ENCODE measurements at places on chromosomes 12 and 14.

- DNase-seq = peak; percentile 9
Measured at GRCh38 chr14:68631394-68632053, 161.3 kb downstream of the ZFP36L1 start.

DNA sequence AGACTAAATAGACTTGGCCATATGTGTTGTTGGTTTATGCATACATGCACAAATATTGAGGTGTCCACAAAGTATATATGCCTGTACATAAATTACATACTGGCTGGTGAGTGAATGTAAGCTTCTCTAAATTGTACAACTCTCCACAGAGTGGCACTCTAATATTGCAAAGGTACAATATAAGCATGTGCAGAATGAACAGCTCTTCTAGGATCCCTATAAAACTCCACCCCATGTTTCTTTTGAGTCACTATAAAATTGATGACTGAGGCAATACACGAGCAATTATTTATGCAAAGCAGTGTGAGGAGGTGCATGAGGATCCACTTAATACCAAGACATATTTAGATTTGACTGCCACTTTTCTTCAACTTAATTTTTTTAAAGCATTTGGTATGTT lies 172.2 kb downstream of the NAV3 start:
- no peak for DNase-seq

- no peak for DNase-seq
Measured at GRCh38 chr14:31297701-31298344, 90.2 kb upstream of the HECTD1 start.

GRCh38 chr14:49159081-49159480 lies 427.1 kb downstream of the RPS29 start:
- DNase-seq = no peak

DNA sequence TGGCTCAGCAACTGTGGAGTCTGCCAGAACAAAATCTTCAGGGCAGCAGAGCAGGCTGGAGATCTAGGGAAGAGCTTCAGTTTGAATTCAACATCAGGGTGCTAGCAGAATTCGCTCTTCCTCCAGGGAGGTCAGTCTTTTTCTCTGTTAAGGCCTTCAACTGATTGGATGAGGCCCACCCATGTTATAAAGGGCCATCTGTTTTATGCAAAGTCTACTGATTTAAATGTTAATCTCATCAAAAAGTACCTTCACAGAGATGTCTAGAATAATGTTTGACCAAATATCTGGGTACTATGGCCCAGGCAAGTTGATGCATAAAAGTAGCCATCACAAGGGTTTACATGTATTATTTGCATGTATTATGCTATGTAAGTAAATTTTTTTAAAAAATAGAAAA lies 378.4 kb downstream of the BTG1 start:
- DNase-seq = no peak

DNA sequence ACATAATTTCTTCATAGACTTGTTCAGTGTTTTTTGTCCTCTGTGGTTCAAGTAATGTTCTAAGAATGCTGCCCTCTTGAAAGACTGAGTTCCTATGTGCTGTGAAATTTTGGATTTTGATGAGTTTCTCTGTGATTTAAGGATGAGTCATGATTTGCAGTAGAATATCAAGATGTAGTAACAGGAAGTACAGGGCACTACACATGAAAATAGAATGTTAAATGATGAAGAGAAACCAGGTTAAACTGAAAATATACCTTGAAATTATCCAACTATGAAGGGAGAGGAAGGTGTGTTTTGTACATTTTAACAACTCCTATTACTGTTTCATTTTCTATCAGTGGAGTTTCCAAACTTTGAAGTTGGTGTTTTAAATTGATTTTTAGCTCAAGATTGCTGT lies 4.8 kb downstream of the ELK3 start:
- DNase-seq = no peak

GRCh38 chr12:65616022-65616421 lies 208.3 kb upstream of the HMGA2 start:
- no peak for DNase-seq

- DNase-seq = no peak
Measured at GRCh38 chr14:68195126-68195525, 375.5 kb downstream of the RAD51B start.

- no peak for DNase-seq
Measured at GRCh38 chr14:44405011-44405486, 102.0 kb downstream of the FSCB start.

DNA sequence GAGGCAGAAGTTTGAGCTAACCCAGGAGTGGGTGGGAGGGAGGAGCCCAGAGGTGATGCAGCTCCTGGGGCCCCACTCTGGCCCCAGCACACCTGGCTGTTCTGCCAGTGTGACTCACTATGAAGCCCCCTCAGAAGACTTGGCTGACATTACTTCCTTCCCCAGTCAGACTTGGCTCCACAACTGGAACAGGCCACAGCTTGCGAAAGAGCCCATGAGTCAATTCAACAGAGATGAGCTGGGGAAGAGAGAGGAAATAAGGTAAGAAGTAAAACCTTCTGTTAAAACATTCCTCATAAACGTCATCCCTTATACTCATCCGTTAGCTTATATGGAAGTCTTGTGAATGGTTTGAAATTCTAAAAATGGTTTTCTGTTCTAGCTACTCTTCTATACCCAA lies 245.9 kb downstream of the ADAMTS20 start:
- no peak for DNase-seq

DNA sequence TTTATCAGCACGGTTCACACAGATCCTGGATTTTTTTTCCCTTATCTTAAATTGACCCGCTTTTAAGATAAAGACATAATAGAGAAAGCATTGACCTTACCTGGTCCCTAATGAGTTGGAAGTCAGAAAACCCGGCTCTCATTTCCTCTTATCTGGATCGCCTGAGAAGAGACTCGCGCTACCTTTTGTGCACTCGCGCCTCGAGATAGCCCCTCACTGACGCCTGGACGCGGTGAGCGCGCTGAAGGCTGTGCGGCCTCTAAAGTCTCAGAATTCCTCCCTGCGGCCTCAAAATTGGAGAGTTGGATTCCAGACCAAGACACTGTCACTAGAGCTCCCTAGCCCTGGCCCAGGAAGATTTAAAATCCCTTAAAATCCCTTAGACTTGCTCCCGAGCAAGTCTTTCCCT lies 7.0 kb downstream of the NKX2-1 start:
- DNase-seq = no peak

DNA sequence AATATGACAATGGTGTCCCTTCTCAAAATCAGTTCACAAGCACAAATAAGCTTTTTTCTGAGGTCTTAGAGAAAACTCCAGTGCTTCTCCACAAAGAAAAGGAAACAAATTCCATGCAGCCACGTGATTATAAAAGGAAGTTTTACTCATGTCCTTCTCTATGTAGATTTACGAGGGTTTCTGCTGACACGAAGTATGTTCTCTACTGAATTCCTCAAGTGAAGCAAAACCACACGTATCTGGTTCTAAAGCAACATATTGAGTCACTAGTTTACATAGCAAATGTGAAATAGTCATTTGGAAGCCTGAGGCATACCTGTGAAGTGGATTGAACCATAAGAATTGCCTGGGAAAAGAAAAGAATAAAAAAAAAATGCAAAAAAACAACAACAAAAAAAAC lies 31.9 kb downstream of the BMP4 start:
- DNase-seq = no peak

DNA sequence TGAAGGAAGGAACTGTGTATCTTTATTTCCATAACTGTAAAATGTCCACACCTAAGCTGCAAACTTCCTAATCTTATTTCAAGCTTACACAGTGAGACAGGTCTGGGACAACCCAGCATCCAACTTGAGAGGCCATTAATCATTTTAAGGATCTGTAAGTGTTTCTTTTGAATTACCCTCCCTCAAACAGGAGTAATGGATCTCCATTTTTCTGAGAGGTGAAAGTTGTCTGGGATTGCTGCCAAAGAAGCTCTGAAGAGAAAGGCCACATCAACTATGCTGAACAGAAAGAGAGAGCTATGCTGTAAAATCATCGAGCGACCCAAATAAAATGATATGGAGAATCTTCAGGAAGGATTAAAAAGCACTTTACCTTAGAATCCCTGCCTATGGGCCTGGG lies 131.7 kb upstream of the CPNE8 start:
- no peak for DNase-seq

- no peak for DNase-seq
Measured at GRCh38 chr14:34649344-34649743, 19.4 kb upstream of the SNX6 start.

DNA sequence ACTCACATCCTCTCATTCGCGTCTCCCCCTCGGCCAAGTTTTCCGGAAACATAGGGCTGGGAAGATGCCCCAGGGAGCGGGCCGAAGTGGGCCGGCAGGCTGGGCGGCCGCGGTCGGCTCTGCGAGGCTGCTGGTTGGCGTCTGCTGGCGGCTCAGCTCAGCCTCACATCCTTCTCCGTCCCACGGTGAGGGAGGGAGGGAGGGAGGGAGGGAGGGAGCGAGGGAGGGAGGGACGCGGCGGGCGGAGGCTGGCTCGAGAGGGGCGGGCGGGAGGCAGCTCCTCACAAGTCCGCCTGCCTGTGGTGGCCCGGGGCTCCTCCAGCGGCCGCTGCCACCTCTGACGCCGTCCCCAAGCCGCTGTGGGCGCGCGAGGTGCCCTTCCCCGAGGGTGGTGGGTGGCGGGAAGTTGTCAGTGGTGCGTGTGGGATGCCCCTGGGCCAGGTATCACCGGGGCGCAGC lies 93.8 kb downstream of the RFLNA start:
- DNase-seq = peak; percentile 76

GRCh38 chr14:31592631-31593030 lies 31.4 kb downstream of the NUBPL start:
- no peak for DNase-seq

DNA sequence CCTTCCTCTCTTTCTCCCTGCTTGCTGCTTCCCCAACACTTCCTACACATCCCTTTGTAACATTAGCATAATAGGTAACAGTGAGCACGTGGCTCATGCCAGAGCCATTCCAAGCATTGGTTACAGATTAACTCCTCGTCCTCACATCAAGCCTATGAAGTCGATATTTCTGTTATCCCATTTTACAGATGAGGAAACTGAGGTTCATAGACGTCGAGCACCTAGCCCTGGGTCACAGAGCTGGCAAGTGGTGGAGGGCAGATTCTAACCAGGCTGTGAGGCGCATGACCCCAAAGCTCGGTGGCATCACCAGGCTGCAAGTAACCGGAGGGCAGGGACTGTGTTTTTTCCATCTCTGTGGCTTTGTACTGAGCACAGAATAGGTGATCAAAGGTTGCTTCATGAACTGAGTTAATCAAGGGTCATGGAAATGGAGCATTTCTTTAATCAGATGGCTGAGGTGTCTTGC lies 5.7 kb upstream of the SERPINA1 start:
- no peak for DNase-seq

GRCh38 chr14:42130815-42131214 lies 524.1 kb downstream of the LRFN5 start:
- no peak for DNase-seq

- no peak for DNase-seq
Measured at GRCh38 chr12:79938843-79939242, 3.9 kb upstream of the PPP1R12A start.

- no peak for DNase-seq
Measured at GRCh38 chr12:89346741-89347324, 5.5 kb downstream of the DUSP6 start.

GRCh38 chr12:27332407-27332713 lies 276 bp upstream of the BMAL2 start:
- no peak for DNase-seq

- no peak for DNase-seq
Measured at GRCh38 chr12:126233625-126234024, 1168.4 kb downstream of the AACS start.

- no peak for DNase-seq
Measured at GRCh38 chr14:99454246-99454645, 26.4 kb downstream of the SETD3 start.

DNA sequence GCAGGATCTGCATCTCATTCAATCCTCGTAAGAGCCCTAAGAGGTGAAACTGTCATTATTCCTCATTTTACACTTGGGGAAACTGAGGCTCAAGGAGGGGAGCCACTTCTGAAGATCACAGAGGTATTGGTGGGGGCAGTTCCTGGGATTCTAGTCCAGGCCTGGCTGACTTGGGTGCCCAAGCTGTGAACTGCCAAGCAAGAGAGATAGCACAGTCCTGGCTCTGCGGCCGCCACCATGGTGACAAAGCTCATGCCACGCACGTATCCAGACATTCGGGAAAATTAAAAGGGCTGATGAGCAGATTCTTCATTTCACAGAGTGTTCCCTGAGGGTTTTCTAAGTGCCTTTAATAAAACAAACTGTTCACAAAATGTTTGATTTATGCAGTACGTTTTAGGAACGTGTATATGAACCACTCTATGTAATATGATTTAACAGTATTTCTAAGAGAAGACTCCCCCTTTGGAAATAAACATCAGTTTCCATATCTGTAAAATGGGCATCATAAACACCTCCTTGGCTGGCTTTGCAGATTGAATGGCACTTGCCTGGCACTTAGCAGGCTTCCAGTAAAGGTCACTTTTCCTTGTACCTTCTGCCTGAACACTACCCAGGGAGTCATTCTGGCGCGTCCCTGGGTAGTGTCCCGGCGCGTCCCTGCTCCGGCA lies 84.6 kb downstream of the ACACB start:
- no peak for DNase-seq

GRCh38 chr14:81571437-81571836 lies 37.8 kb upstream of the SEL1L start:
- DNase-seq = no peak

- no peak for DNase-seq
Measured at GRCh38 chr12:15222219-15222618, 1.0 kb upstream of the RERG start.

DNA sequence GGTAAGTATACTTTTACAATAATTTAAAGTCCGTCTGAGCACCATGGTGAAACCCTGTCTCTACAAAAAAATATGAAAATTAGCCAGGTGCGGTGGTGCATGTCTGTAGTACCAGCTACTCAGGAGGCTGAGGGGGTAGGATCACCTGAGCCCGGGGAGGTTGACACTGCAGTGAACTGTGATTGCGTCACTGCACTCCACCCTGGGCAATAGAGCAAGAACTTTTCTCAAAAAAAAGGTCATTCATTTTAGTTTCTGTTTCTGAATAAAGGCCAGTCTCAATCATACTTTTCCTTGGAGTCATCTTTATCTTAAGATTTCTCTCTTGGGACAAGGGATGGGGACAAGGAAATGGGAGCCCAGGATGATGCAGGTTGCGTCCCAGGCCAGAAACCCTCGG lies 12.9 kb downstream of the ANKRD13A start:
- no peak for DNase-seq

GRCh38 chr14:105069871-105070759 lies 4.9 kb upstream of the GPR132 start:
- DNase-seq = no peak

GRCh38 chr14:77459072-77459723 lies 1.3 kb downstream of the AHSA1 start:
- peak; percentile 66 for DNase-seq

Measured in mucosa of gallbladder (tissue), 1 donor.